NCI-H2227 treated with DMSO at 0.1 percent for 48 hours (cell line): ENCODE measurements at places on chromosomes 2 and 18.
A peak's percentile ranks its signal among the peaks of the same experiment; 100 is the strongest.

- no peak for DNase-seq
These were observed 36.5 kb upstream of the IMPA2 start for GRCh38 chr18:11944786-11945185.

GRCh38 chr2:238883421-238883901 is 35.6 kb downstream of the TWIST2 start:
- no peak for DNase-seq

GRCh38 chr18:66635342-66635741 is 31.5 kb upstream of the CDH19 start:
- DNase-seq = no peak

DNA sequence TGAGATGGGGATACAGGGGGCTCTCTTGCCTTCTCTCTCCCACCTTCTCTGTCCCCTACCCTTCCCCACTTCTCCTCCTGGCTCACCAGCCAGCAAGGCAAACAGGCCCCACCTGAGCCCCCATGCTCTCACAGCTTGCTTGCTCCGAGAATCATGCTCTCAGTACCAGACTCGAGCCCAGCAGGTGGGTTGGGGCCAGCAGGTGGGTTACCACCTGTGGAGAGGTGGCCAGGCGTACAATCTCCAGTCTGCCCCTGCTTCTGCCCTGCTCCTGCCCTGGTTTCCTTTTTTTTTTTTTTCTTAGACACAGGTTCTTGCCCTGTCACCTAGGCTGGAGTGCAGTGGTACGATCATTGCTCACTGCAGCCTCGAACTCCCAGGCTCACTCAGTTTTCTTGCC is 214.5 kb downstream of the SH3RF3 start:
- DNase-seq = no peak

GRCh38 chr2:66960161-66960560 is 437.0 kb upstream of the ETAA1 start:
- DNase-seq = no peak

DNA sequence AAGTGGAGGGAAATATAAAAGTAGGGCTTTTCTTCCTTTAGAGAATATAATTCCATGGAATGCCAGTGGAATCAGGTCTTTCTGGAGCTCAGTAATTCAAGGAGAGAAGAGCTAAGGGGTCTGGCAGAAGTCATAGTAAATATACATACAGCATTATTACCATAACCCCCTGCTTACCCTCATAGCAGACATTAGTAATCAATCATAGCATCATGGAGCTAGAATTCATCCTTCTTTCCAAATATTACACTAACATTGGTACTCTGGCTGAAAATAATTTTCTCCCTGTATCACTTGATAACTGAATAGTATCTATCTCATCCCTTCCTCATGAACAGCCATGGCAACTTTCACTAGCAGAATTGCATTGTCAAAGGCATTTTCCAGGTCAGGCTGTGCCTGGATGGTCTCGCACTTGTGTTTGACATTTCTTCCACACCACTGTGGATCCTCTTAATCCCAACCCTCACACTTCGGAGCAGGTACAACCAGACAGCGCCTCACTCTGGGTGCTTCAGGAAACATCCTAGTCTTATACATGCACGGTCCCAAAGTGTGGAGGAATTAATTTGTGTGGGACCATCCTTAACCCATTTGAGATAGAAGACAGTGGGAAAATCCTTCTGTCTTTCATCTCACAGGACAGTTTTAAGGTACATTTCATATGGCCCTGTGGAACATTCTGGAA is 84.2 kb upstream of the SEC11C start:
- DNase-seq = no peak

GRCh38 chr2:240323601-240324291 is 111.7 kb upstream of the GPC1 start:
- no peak for DNase-seq

GRCh38 chr2:216574046-216574445 is 59.2 kb upstream of the IGFBP2 start:
- no peak for DNase-seq

GRCh38 chr18:59561612-59562011 is 135.6 kb downstream of the CCBE1 start:
- peak; percentile 7 for DNase-seq

DNA sequence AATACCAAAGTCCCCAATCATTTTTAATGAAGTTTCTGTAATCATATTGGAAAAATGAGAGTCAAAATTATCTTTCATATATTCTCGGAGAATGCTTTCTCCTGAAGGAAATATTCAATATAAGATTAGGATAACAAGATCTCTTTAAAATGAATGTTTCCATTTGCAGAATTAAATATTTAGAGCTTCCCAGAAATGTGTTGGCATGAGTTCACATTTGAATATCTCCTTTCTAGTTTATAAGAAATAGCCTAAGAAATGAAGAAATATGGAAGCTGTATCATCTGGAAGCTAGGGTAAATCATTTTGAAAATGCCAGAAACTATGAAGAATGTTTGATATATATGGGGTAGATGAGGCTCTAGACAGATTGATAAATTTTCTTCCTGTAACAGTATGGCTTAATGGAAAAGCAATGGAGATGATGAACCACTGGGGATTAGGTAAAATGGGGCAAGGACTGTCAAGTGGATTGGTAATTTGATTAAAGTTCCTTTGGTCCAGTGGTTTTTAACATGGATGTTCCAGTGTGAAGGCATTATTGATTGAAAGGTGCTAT is 184.6 kb upstream of the ZNF804A start:
- no peak for DNase-seq

DNA sequence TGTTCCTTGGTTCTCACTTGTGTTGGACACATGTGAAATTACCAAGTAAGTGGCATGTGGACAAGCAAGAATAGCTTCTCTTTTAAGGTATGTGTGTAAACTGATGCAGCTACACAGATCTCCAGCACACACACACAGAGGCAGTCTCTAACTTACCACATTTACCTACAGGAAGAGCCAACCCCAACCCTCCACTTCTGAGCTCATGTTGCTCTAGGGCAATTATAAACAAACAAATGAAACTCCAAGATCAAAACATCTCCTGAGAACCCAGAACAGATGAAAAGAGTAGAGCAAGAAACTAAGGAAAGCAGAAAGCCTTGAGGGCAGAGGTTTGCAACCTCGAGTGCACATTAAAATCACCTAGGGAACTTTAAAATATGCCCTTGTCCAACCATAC is 16.0 kb upstream of the TMEM37 start:
- DNase-seq = no peak

DNA sequence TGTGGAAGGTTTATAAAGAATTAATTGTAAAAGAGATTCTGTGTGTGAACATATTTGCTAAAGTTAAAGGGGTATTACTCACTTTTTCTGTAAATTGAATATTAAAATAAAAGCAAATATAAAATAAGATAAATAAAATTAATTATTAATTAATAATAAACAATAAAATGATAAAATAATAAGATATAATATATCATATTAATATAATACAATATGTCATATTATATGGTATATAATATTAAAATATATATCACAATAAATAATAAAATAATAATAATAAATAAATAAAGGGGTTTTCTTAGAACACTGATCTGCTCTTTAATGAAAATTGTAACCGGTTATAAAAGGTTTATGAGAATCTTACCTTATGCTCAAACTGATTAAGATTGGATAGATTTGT is 29.8 kb downstream of the TMEM200C start:
- no peak for DNase-seq

DNA sequence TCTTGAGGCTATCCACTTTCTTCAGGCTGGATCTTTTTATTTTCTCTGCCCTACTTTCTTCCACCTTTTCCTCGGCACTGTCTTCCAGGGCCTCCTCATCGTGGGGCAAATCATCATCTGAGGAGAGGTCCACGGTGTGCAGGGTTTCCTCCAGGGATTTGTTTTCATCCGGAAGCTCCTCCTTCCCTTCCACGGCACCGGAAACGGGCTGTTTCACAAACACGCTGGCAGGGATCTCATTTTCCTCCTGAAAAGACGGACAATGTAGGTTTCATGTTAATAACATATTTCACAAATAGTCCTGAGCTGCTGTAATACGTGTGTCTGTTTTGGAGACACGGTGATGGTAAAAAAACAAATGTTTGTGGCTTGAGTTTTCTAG is 10.4 kb downstream of the CAVIN2 start:
- DNase-seq = no peak

- no peak for DNase-seq
These were observed 191.7 kb downstream of the ACKR3 start for GRCh38 chr2:236761358-236761757.

- no peak for DNase-seq
These were observed 34.7 kb downstream of the ST3GAL5 start for GRCh38 chr2:85854166-85854509.

DNA sequence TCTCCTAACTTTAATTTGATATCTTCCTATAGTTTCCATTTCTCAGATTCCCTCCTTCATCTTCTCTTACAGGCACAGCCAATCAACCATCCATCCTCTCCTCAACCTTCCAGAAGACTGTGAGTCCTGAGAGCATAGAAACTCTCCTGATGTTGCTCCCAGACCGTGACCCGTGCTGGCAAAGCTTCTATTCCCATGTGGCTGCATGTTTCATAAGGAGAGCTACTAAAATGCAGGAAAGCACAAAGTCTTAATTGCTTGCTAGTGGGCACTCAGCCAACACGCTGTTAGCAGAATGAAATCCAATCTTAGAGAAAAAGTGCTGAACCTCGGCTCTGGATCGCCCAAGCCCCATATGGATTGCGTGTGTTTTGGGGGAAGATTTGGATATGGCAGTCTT is 1244.7 kb upstream of the ZEB2 start:
- DNase-seq = no peak

GRCh38 chr2:172232708-172233396 is 130.2 kb upstream of the DLX2 start:
- no peak for DNase-seq

- no peak for DNase-seq
These were observed 695.8 kb downstream of the RNF144A start for GRCh38 chr2:7612969-7613368.

DNA sequence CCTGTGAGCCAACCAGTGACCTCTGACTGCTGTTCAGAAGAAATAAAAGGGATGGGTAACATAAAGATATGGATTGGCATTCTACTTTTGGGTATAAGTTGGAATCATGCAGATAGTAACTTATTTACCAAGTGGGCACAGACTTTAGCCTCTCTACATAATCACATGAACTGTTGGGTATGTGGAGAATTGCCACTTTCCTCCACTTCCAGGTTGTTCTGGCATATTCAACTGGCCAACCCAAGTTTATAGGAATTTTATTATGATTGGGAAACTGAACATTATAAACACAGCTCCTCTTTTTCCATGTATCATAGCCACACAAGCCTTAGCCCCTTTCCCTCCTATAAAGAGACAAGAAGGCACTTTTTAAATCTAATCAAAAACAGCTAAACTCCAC is 179.3 kb downstream of the RNF152 start:
- no peak for DNase-seq

DNA sequence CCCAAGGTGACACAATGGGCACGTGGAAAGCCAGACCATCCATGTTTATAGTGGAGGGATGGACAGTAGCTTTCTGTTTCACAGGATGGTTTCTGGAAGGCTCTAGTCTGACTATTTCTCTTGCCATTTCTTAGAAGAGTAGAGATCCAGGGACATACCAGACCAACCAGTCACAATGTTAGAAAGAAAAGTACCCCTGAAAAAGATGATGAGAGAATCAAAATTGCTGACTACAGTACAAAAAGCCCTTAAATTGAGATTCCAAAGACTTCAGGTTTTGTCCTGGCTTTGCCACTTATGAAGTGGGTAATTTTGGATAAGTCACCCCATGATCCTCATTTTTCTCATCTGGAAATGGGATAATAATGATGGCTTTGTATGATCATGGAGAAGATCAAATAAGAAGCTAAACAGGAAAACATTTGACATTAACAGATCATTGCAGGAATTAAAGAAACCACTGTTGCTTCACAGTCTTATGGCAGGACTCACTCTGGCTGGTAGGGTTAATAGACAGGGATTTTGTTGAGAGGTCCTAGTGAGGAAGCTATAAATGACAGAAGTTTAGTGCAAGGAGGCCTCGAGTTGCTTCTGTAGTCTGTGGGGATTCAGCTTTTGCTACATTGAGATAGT is 386.0 kb downstream of the IRS1 start:
- no peak for DNase-seq

DNA sequence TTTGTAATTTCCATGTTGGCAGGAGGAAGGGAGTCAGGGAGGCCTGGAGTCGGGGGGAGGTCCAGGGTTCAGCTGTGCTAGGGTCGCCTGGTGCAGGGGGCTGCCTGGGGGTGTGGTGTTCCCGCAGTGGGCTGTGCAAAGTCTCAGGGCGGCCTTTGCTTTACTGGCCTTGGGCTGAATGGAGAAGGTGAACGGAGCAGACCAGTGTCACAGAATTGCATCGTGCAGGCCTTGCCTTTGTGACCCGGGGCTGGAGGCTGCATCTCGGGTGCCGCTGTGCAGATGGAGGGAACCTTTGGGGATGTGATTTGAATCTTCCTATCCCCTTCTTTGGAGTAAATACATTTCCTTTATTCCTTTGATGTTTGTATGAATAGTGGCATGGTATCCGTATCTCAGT is 8.8 kb downstream of the SNTG2 start:
- DNase-seq = no peak

GRCh38 chr2:173124441-173124840 is 48.8 kb downstream of the MAP3K20 start:
- DNase-seq = no peak

- no peak for DNase-seq
These were observed 147.2 kb downstream of the DTNA start for GRCh38 chr18:34857320-34857719.

- no peak for DNase-seq
These were observed 68.6 kb upstream of the SPOPL start for GRCh38 chr2:138432971-138433370.

- peak; percentile 89 for DNase-seq
These were observed 170.0 kb downstream of the LTBP1 start for GRCh38 chr2:33116799-33117198.

- DNase-seq = no peak
These were observed 213.0 kb downstream of the SP3 start for GRCh38 chr2:173752152-173752551.

GRCh38 chr18:33135951-33136660 is 304.4 kb downstream of the CCDC178 start:
- DNase-seq = no peak

- DNase-seq = no peak
These were observed 39.8 kb downstream of the RBM45 start for GRCh38 chr2:178152033-178152432.

DNA sequence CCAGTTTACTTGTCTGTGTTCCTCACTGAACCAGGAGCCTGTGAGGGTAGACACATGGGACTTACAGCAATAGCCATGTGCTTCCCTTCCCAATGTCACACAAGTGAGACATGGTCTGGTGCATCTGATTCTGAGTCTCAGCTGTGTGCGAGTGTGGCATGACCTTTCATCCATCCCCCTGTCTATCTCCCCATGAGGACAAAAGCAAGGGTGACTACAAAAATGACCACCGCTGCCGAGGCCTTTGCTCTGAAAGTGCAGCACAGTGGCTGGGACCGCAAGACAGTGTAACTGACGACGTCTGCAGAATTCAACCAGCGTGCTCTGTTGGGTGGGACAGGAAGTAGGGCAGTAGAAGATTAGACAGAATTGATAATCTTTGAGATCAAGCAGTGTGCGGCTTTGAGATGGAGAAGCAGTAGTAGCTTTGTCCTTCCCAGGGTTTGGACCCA is 50.5 kb downstream of the RAB31 start:
- DNase-seq = no peak

GRCh38 chr2:99600981-99601651 is 111.3 kb upstream of the REV1 start:
- peak; percentile 34 for DNase-seq

- DNase-seq = no peak
These were observed 247.8 kb upstream of the HDAC4 start for GRCh38 chr2:239648607-239649006.
